ENCODE measurements at places on chromosomes 1 and 21.

- peak; percentile 35 for DNase-seq
Measured at GRCh38 chr1:172449585-172450523, 6.0 kb upstream of the PIGC start.

DNA sequence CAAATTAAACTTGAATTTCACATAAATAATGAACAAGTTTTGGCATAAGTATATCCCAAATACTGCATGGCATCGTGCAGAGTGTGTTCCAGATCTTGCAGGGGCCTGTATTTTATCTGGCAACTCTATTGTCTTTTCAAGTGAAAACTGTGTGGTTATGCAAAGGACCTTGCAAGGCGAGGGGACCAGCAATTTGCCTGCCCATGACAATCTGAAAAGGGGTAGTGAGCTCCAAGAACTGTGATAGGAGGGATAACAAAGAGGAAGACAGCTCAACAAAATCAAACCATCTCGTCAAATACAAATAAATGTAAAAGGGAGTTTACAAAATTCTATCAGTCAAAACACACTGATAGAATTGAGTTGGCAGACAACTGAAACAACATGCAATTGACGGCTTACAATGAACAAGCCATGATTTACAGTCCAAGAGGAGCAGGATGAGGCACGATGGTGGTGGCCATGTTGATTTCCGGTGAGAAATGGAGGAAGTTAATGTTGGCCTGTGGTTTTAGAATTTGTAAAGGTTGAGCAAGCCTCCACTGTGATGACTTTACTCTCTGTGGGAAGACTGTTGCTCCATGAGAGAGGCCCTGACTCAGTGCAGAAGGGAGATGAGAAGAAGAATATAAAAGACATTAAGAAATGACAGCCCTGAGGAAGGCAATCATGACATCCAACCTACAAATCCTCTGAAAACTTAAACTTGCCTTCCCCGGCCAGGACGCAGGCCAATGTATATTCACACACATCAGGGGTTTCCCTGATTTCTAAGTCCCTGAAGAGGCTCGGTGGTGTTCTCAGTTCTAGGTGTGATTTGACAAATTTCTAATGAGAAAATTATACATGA is 132.2 kb downstream of the ADSS2 start:
- peak; percentile 31 for DNase-seq

DNA sequence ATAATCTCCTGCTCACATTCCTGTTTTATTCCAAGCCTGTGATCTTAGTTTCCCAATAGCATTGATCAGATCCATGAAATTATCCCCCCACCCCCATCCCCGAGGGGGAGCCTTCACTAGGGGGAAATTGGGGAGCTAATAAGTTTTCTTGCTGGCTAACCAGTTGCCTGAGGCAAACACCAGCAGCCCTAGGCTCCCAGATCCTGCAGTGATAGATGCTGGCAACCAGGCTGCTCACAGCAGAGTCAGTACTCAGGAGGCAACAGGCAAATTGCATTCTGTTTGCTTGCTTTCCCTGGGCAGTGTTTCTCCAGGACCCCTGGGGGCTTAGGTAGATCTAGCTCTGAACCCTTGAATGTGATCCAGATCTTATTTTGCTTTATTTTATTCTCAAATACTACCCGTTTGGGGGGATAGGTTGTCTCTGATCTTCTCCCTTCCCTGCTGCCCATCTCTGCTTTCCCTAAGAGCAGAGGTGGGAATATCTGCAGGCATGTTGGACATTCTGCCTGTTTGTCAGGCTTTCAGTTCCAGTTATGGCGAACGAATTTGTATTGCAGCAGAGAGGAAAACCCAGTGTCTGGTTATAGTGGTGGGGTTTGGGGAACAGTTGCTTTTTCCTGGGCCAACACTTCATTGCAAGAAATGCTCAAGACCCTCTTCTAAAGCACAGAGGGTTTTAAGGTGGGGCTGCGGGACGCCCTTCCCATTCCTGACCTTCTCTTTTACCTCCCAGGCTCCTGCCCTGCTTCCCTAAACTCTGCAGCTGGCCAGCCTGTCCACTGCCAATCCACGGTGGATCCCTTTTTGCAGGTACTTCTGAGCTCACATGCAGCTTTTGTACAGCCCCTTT is 289.8 kb upstream of the PLXNA2 start:
- DNase-seq, result no peak

- DNase-seq, result no peak
Measured at GRCh38 chr1:184153731-184154130, 102.2 kb downstream of the TSEN15 start.

DNA sequence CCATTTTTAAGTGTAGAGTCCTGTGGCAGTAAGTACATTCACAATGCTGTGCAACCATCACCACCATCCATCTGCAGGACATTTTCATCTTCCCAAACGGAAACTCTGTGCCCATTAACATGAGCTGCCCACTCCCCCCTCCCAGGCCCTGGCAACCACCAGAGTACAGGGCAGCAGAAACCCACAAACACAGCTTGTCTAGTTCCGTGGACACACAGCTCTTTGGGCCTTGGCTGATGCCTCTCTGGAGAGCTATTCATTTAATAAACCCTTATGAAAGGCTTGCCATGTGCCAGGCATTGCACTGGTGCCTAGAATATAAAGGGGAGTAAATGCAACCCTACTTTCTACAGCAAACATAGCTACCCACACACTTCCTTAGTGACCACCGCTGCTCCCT is 28.0 kb downstream of the STUM start:
- no peak for DNase-seq

DNA sequence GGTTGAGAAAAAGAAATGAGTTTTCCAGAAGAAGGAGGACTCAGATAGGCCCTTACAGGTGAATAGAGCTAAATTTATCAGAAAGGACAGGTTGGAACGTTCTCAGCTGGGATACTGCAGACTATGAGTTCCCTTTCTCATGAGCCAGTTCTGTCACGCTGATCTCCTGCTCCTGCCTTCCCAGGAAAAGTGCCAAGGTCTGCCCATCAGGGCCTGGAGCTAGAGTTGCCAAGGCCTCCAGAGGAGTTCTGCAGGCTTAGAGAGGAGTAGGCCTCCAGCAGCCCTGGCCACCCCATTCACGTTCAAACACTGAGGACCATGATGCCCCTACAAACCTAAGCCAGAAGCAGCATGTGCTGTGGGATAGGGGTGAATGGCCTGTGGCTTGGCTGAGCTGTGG is 126.8 kb upstream of the TNR start:
- DNase-seq, result no peak
